Type B pancreatic cell (in vitro differentiated cells): ENCODE measurements at places on chromosomes 7 and 10.

GRCh38 chr7:3955751-3956696 lies 655.0 kb downstream of the SDK1 start:
- DNase-seq, result no peak

DNA sequence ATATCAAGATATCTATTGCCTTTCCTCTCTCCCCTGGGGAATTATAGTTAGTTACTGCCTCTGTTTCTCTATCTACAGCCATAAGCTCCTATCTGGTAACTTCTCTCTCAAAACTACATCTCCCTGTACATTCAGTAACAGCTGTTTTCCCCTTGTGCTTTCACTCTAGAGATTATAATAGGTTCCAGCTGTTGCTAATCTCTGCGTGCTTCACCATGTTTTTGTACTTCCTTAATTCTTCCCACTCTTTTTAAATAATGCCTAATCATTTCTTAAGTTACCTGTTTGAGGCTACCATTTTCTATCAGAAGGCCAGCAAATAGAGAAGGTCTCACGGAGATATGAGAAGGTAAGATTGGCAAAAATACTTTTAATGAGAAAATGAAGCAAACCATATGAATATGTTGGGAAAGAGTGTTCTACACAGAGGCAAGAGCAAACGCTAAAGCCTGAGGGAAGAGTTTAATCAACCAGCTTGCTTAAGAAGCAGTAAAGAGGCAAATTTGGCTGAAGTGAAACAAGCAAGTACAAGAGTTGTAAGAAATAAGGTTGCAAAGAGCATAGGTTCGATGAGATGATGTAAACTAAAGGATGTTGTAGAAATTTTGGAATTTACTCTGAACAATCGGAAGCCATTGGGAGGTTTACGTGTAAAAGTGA lies 101.9 kb upstream of the HGF start:
- DNase-seq, result no peak

DNA sequence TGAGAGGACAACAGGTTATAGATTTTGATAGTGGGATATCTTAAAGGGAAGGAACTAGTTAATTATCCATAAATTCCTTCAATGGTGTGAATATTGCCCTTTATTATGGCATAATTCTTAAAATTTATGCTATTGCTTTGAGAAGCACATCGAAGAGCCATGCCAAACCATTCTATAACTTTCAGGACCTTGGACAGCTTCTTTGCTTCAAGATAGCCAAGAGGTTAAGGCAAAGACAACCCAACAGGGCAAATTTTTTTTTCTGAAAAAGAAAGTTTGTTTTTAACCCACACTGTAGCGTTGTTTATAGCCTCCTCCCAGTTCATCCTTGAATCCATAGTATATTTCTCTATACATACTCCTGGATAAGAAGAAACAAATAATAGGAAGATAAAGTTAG lies 103.2 kb downstream of the NRG3 start:
- DNase-seq, result no peak

- DNase-seq, result no peak
Measured at GRCh38 chr10:32148864-32149251, 92.6 kb upstream of the KIF5B start.

- no peak for DNase-seq
Measured at GRCh38 chr7:14690486-14690885, 212.1 kb downstream of the DGKB start.
